Thoracic aorta (tissue), 2 donors: ENCODE measurements at places on chromosomes 7 and 10. TPM values are rescaled to one million over a fixed set of nuclear protein-coding genes. Genes with fewer than 3 reads are reported as not detected.
A peak's percentile ranks its signal among the peaks of the same experiment; 100 is the strongest.

- no peaks in the 10 kb centered on the region for H3K36me3 ChIP-seq
- peaks cover 19% of the 10 kb centered on the region for H3K4me1 ChIP-seq
- peak overlapping the region; percentile 89 for H3K27ac ChIP-seq
- no peaks in the 10 kb centered on the region for H3K27me3 ChIP-seq
These were observed 3.1 kb downstream of the JCAD start for GRCh38 chr10:30056281-30056680.

- no peak overlapping the region for H3K27ac ChIP-seq
- peaks cover 26% of the 10 kb centered on the region for H3K4me1 ChIP-seq
- H3K4me3 ChIP-seq: no peak overlapping the region
- DNase-seq: no peak
These were observed 150.9 kb upstream of the MEOX2 start for GRCh38 chr7:15837306-15837950.

GRCh38 chr7:118330388-118330787 lies 105.9 kb downstream of the ANKRD7 start:
- no peak overlapping the region for H3K27ac ChIP-seq
- H3K4me1 ChIP-seq: no peaks in the 10 kb centered on the region
- no peaks in the 10 kb centered on the region for H3K36me3 ChIP-seq
- H3K27me3 ChIP-seq: no peaks in the 10 kb centered on the region

GRCh38 chr10:26326851-26327250 lies 110.3 kb downstream of the GAD2 start:
- H3K27me3 ChIP-seq: no peaks in the 10 kb centered on the region
- H3K4me1 ChIP-seq: no peaks in the 10 kb centered on the region
- no peaks in the 10 kb centered on the region for H3K36me3 ChIP-seq
- H3K27ac ChIP-seq: no peak overlapping the region
- H3K4me3 ChIP-seq: no peak overlapping the region

- peak overlapping the region; percentile 61 for H3K4me3 ChIP-seq
- no peaks in the 10 kb centered on the region for H3K4me1 ChIP-seq
- no peak overlapping the region for H3K27ac ChIP-seq
These were observed 239.7 kb upstream of the INHBA start for GRCh38 chr7:41942468-41943093.

CCDC7 gene
- 35.6 TPM for total RNA-seq

ITIH2 gene
- not detected for total RNA-seq

PTF1A gene
- total RNA-seq: not detected

SYPL1 gene
- 47.1 TPM for total RNA-seq

SLC16A12 gene
- 1.5 TPM for total RNA-seq

EEPD1 gene
- total RNA-seq: 14.6 TPM

ST7 gene
- total RNA-seq: 29.8 TPM
